ENCODE measurements at places on chromosomes 3 and 15.

DNA sequence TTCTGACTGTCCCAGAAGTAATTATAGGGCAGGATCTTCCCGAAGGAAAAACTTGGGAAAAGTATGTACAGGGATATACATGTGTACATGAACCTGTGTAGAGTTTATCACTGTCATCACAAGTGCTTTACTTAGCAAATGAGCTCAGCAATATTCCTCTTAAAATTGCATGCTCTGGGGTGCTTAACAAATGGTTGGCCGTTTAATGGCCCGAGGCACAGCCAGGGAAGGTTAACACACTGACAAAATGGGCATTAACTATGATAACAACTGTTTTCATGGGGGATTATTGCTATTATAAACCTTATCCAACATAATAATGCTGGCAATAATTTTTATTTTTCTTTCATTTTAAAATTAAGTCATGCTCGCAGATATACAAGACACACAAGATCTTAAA is 459.3 kb downstream of the TUSC7 start:
- no peak for DNase-seq

DNA sequence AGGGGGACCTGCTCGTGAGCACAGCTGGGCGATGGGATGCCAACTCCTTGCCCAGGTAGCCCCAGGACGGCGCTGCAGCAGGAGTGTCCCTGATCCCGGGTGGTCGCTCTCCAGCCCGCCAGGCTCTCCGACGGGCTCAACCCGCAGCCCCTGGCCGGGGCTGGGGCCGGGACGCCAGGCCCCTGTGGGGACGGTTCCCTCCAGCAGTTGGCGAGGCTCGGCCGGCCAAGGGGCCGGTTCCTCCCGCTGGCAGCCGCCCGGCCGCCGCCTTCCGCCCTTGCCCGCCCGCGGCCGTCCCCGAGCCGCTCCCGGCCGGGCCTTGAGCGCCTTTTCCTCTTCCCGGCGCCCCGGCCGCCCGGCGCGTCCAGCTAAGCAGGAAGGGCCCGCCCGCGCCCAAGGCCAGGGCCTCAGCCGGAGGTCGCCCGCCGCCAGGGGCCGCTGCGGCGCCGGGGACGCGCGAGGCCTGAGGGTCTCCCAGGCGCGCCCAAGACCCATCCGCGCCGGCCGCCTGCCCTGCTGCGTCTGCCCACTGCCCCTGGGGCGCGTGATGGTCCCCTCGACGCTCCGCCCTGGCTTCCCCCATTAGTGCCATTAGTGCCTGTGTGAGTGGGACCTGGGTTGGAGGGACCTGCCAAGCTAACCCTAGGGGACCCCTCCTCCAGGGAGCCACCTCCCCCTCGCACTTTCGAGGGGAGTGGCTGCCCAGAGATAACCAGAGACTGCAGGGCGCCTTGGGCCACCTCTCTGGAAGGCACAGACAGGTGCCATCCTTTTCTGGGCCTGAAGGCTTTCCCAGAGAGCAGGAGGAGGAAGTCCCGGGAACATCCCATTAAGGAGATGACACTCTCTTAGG is 106.4 kb downstream of the FBLN2 start:
- DNase-seq, result no peak

DNA sequence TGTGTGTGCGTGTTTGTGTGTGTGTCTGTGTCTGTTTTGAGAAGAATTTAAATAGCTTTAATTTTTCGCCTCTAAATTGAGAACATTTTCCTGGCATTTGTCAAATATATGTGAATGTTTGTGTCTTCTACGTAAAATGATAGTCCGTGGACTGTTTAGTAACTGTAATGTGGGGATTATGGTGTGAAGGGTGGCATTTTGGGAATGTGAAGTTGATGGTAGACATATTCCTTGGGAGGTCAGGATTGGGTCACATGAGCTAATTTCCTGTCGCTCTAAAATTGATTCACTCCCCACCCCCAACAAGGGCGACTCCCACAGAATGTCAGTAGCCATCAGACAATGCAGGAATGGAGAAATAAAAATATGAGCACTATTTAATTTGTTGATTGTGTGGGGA is 107.3 kb downstream of the ITPR1 start:
- DNase-seq, result no peak

- DNase-seq, result no peak
Measured at GRCh38 chr3:44348993-44349392, 10.4 kb downstream of the TCAIM start.

DNA sequence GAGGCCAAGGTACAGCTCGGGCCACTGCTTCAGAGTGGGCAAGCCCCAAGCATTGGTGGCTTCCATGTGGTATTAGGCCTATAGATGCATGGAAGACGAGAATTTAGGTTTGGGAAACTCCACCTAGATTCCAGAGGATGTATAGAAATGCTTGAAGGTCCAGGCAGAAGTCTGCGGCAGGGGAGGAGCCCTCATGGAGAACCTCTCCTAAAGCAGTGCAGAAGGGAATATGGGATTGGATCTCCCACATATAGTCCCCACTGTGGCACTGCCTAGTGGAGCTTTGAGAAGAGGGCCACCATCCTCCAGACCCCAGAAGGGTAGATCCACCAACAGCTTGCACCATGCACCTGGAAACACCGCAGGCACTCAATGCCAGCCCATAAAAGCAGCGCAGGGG is 48.1 kb upstream of the XXYLT1 start:
- DNase-seq, result no peak

- DNase-seq, result peak; percentile 48
Measured at GRCh38 chr15:71800835-71801745, 9.3 kb upstream of the NR2E3 start.

GRCh38 chr3:41565948-41566514 is 366.7 kb downstream of the CTNNB1 start:
- DNase-seq, result no peak

GRCh38 chr3:78988324-78988723 is 779.5 kb downstream of the ROBO1 start:
- no peak for DNase-seq

GRCh38 chr15:64144565-64145281 is 6.8 kb upstream of the SNX22 start:
- no peak for DNase-seq

DNA sequence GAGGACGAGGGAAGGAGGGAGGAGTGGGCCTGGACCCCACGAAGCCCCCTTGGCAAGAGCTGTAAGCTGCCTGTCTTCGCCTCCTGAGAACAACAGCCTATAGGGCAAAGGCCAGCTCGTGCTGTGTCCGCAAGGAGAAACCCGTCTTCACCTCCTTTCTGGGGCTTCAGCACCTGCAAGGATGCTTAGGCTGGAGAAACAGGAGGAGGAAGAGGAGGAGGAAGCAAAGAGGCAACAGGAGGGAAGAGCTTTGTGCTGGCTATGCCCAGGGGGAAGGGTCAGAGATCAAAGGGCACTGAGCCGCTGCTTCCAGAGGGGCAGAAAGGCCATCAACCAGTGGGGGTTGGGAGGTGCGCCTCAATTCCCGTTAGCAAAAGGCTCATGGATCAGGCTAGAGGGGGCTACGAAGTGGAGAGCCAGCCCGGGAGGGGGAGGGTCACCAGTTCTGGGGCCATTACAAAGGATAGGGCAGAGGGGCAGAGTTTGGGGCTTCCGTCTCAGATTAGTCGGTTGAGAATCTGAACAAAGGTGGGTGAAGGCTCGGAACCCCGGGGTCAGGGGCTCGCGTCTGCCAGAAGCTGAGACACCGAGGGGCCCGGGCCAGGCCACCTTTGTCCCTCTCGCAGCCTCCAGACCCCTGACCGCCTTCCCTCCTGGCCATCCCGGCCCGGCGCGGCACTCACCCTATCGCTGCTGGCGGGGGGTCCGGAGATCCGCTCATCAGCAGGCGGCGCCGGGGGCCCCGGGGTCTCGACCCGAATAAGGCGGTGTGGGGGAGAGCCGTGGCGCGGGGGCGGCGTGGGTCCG is 792 bp downstream of the SHF start:
- DNase-seq, result no peak

DNA sequence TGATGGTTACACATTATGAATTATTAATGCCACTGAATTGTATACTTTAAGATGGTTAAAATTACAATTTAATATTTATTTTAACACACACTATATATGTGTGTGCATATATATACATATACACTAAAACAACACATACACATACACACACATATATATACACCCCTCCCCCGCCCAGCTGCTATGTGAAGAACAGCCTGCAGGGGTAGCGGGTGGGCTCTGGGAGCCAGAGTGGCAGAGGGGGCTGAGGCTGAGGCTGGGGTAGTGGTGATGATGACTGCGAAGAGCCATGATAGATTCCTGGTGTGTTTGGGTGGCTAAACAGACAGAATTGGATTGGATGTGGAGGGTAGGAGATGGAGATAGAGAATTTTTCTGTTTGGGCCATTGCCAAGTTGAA is 39.4 kb upstream of the APEH start:
- DNase-seq, result no peak

DNA sequence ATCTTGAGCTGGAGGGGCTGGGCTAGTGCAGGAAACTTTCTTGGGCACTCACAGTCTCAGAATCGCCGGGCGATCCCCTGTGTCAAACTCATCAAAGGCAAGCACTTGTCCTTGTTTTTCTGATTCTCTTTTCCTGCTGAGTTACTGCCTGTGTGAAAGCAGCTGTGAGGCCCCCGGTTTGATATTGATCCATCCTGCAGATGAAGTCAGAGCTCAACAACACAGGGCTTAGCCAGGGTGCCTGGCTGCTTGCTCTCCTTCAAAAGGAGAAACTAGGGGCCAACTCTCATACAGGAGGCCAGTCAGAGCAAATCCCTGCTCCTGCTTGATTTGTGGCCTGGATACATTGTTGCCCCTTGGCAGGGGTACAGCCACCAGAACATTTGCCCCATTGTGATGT is 22.9 kb downstream of the CLSTN2 start:
- no peak for DNase-seq

- DNase-seq, result no peak
Measured at GRCh38 chr15:90487186-90487585, 42.5 kb upstream of the CRTC3 start.

DNA sequence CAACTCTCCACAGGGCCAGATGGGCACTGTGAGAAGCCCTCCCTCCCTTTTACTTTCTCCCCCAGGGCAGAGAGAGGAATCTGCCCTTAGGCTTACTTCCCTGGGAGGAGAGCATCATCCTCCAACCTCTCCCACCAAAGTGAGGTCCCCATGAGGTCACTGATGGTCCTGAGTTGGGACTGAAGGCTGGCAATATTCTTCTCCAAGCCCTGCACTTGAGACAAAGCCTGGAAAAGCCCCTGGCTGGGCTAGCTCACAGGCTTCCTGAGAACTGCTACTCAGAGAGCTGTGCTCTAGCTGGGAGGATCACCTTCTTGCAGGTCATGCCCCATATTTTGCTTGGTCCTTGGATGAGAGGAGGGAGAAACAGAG is 110.0 kb upstream of the MEF2A start:
- no peak for DNase-seq

DNA sequence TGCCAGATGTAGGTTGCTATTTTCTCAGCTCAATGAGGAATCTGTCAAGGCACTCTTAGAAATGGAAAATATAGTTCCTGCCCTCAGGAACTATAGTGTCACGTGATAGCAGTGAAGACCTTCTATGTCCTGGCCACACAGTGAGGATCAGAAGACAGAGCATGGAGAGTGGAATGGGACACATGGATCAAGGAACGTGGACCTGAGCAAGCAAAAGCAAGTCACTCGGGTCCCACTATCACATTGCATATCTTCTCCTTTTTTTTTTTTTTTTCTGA is 21.2 kb downstream of the SMAD3 start:
- no peak for DNase-seq

GRCh38 chr15:40340038-40340739 is 550 bp downstream of the CCDC9B start:
- no peak for DNase-seq

Data from fibroblast of skin of left biceps (primary cell).